ENCODE measurements at places on chromosomes 3 and 15. TPM values are rescaled to one million over a fixed set of nuclear protein-coding genes. Genes with fewer than 3 reads are reported as not detected.

Gene ACP3
- total RNA-seq: 0.24 TPM

Gene VEPH1
- total RNA-seq: 5.7 TPM

Gene CHRNB4
- not detected for total RNA-seq

Gene TUSC7
- not detected for total RNA-seq

Gene MAP6D1
- total RNA-seq: 1.0 TPM

Gene PLCH1
- 0.29 TPM for total RNA-seq

Gene CCR9
- total RNA-seq: not detected

Gene ALDH1A3
- 2,025 TPM for total RNA-seq

Gene CDCP1
- total RNA-seq: 5.4 TPM

Gene ARHGAP31
- total RNA-seq: 3.8 TPM

Gene GAP43
- 1.9 TPM for total RNA-seq

Gene SPATA12
- not detected for total RNA-seq

Gene ISLR2
- not detected for total RNA-seq

Gene SYNPR
- total RNA-seq: not detected

Gene LAMB2
- 264 TPM for total RNA-seq

Gene SPINT1
- total RNA-seq: 1.6 TPM

Gene ECE2
- total RNA-seq: not detected

Gene DUOX1
- total RNA-seq: not detected

All from A375 (cell line).